Suppressor macrophage (primary cell): ENCODE measurements at places on chromosomes 12 and 14.

GRCh38 chr14:105374389-105374788, 23.9 kb upstream of the TEX22 start:
- no peak for DNase-seq

DNA sequence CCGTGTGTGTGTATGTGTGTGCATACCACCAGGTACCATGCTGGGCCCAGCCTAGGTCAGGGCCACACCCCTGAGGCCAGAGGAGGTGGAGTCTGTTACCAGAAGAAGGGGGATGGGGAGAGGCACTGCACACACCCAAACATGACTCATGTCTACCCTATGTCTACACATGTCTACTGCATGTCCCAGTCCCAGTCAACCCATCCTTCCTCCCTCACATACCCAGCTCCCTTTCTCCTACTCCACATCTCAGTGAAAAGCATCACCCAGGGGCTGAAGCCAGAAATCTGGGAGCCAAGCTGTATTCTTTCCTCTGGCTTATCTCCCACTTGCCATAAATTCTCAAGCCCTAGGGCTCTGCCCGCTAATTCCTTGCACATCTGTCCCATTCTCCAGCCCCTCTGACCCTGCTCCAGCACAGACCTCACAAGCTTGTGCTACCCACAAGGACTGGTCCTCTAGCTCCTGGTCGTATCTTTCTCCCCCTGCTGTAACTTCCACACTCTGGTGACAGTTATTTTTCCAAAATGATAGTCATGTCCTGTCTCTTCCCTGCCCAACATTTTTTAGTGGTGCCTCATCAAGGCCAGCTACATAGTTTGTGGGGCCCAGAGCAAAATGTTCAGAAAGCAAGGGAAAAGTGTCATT, 18.0 kb upstream of the APPL2 start:
- no peak for DNase-seq

DNA sequence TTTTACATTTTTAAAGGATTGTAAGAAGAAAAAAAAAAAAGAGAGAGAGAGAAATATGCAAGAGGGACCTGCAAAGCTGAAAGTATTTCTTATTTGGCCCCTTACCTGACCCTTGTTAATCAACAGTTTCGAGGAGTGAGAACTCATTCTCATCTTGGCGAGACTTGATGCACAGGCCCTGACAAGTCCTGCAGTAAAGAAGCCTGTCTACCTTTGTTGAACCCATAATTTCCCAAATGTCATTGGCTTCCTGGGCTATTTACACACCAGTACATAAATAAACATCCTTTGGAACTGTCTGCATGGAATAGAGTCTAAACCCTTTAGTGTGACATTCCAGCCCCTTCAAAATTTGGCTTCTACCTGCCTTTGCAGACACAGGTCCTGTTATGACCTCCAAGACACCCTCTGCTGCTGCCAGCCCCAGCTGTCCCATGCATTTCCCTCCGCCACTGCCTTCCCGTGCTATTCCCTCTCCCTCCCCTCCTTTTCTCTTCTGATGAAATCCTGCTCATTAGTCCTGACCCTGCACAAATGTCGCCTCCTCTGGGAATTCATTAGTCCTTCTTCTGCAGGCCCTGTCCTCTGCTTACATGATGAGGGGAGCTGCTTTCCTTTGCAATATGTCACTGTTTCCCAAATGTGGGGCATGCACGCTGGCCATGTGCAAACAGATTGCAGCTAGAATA, 35.1 kb downstream of the MYL2 start:
- DNase-seq: no peak

GRCh38 chr14:65079201-65079600, 23.1 kb downstream of the MAX start:
- peak; percentile 38 for DNase-seq

- no peak for DNase-seq
Observed at GRCh38 chr14:31967669-31967975, 109.5 kb upstream of the ARHGAP5 start.

DNA sequence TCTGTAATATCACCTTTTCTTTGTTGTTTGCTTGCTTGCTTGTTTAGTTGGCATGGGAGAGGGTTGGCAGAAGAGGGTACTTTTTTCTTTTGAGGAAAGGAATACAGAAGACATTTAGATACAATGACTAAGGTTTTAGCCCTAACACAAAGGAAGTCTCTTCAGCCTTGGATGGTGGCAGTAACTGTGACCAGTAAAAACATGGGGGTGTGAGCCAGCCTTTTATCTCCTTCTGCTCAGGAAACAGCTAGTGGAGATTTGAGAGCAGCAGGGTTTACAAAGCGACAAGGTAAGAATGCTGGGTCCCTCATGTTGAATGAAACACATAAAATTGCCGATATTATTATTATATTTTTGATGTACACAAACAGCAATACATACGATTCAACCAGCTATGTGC, 40.4 kb downstream of the SLC8A3 start:
- no peak for DNase-seq

GRCh38 chr12:57148469-57149244, 1.2 kb upstream of the LRP1-AS start:
- DNase-seq: peak; percentile 69

DNA sequence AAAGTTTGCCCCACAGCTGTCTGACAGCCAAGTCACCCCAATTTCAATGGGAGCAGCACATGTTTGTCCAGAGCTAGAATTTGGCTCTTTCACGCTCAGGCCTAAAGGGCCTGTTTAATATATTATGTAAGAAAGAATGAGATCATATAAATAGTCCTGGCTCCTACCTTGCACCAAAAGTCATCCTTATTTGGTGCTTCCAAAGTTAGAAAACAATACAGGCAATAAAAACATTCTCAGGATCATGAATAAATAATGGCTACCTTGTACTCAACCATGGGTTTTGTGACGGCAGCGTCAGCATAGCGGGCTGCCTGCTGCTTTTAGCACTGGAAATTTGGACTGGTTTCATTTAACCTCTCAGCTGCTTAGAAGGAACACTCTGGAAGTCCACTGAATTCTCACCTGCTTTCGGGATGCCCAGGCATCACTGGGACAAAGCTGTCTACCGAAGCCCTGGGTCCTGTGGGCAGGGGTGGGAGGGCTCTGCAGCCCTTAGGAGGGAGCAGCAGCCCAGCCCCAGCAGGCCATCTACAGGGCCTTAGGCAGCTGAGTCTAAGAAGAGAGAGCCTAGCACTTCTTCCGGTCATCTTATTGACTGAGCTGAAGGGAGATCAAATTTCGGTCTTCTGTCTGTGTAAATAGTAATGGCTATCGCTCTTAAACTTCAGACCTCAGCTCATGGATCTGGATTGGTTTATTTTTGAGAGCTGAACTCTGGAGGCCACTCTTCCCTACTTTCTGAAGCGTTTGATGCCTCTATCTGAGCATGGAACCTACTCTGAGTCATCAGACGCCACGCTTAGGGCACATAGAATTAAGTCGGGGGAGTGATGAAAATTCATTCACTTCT, 106.5 kb downstream of the SAMD4A start:
- DNase-seq: no peak

GRCh38 chr12:124650912-124651311, 83.5 kb upstream of the NCOR2 start:
- DNase-seq: no peak

DNA sequence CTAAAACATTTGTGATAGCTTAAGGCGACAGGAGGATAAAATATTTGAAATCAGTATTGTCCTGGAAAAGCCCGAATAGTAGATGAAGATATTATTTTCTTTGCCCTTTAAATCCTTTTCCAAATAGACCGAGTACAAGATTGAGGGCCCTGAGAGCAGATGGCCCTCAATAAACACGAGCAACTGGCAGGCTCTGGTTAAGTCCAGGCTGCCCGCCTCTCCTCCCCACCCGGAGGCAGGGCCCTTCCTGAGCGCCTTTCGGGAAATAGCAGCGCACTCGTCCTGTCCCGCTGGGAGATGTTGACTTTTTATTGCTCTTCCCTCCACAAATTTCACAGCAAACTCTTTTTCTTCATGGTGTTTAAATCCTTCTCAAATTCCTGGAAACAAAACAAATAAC, 50.8 kb upstream of the MAX start:
- DNase-seq: no peak

DNA sequence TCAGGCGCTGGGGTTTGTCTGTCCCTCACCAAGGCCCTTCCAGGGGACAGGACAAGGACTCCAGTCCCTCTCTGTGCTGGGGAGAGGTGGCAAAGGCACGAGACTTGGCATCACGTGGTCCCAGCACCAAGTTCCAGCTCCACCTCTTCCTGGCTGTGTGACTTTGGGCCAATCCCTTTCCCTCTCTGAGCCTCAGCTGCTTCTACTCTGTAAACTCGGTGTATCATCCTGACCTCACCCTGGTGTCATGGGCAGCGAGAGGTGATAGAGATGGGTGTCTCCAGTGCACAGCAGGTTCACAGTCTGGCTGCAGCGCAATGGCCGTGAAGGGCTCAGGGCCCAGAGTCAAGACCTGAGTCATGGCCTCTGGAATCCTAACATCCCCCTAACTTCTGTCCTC, 54.0 kb downstream of the MVK start:
- DNase-seq: no peak

DNA sequence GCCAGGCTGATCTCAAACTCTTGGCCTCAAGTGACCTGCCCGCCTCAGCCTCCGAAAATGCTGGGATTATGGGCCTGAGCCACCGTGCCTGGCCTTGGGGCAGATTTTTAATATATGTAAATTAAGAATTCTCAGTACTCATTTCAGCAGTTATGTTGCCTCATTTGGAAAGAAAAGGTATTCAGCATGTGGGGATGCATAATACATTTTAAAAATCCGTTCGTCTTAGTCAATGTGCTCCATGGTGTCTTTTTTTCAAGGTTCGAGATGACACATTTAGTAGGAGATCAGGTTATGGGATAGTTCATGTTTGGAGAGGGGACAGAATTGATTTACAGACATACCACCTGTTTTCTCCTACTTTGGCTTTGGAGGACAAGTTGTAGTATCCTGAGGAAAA, 10.2 kb downstream of the SYNE2 start:
- no peak for DNase-seq

- no peak for DNase-seq
Observed at GRCh38 chr14:60179431-60179869, 14.3 kb upstream of the DHRS7 start.

DNA sequence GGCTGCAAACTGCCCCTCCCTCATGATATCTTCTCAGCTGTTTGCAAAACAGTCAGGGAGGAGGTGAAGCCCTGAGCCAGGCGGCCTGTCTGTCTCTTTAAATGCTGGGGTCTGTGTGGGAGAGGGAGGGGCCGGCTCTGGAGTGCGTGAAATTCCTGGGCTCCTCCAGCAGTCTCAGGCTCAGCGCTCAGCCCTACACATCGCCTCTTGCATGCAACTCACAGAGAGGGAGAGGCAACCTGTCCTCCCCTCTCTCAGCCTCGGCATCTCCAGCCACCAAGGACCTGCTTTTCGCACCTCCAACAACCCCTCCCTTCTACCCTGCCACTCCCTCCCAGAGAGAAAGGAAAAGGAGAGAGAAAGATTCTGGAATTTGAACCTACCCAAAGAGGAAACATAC, at the start of gene NRXN3:
NRXN3 (plus strand) TSS at position 171 of the 400 bp plus-strand sequence. CDS start 72,721 bp downstream, outside the sequence.
- DNase-seq: no peak

DNA sequence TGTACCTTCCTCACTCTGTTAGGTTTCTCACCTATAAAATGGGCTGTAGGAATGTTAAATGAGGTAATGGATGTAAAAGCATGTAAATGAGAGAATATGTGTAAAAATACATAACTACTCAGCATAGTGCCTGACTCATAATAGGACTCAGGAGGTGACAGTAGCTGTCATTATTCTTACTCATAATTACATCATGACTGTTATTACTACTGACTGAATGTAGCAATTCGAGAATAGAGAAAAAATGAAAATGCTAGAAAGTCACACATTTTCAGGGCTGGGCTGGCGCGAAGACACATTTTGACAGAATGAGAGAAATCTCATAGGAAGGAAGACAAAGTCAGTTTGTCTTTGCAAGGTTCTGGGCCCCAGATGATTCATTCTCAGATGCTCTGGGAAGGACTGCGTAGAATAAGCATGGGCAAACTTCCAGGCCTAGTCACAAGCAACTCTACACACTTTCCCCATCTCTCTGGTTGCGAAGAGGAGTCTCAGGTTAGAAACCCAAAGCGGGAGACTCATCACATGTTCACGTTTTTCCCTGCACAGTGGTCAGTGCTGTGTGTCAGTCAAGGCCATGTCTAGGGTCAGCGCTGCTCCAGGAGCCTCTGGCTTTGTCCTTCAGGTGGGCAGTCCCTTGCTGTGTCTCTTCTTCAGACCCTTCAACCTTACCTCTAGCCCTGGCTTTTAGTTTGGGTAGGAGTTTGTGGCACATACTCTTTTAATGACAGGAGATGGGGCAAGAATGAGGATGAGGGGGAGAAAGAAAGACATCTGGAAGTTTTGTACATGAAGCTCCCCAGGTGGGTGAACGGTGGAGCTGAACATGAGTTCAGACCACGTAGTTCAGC, 8.4 kb downstream of the GPRC5A start:
- DNase-seq: peak; percentile 68

GRCh38 chr12:42854826-42855225, 265.3 kb upstream of the PRICKLE1 start:
- no peak for DNase-seq

DNA sequence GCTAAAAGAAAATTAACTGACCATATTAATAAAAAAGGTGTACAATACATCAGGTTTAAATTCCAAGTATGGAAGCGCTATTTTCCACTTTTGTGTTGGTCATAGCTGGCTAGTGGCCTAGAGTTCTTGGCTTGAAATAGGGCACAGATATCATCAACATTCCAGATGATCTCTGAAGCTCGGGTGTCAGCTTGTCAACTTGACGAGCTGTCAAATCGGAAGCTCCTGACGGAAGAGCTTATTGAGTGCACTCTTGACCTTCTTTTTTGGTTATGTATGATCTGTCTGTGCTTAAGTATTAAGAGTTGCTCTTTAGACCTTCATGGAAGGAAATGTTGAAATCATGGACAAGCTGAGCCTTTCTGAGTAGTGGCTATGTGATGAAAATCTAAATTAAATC, 177.9 kb downstream of the APAF1 start:
- no peak for DNase-seq

- no peak for DNase-seq
Observed at GRCh38 chr12:89129167-89129870, 223.0 kb downstream of the DUSP6 start.

DNA sequence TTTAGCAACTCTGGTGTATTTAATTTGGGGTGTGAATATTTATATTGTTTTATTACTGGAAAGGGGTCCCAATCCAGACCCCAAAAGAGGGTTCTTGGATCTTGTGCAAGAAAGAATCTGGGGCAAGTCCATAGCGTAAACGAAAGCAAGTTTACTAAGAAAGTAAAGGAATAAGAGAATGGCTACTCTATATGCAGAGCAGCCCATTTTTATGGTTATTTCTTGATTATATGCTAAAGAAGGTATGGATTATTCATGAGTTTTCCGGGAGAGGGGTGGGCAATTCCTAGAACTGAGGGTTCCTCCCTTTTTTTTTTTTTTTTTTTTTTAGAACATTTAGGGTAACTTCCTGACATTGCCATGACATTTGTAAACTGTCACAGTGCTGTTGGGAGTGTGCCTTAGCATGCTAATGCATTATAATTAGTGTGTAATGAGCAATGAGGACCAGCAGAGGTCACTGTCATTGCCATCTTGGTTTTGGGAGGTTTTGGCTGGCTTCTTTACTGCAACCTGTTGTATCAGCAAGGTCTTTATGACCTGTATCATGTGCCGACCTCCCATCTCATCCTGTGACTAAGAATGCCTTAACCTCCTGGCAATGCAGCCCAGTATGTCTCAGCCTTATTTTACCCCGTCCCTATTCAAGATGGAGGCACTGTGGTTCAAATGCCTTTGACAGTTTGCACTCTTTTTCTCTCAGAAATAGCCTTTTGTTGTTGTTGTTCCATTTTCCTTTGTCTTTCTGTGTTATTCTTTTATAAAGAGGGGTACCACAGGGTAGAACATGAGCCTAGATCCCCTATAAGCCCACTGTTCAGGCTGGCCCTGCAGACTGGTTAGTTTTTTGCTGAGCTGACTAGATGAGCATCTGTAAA, 75.5 kb upstream of the DCD start:
- peak; percentile 36 for DNase-seq

GRCh38 chr14:65301862-65302539, 110.5 kb upstream of the FUT8 start:
- no peak for DNase-seq
